ENCODE measurements at places on chromosomes 11 and 22.

GRCh38 chr11:46529095-46529905 lies 64.5 kb downstream of the AMBRA1 start:
- peak; percentile 41 for DNase-seq

- DNase-seq = no peak
These were observed 11.3 kb downstream of the RRM1 start for GRCh38 chr11:4105916-4106315.

- no peak for DNase-seq
These were observed 4.5 kb upstream of the CYB5R2 start for GRCh38 chr11:7677796-7678201.

GRCh38 chr11:19191530-19192169 lies 10.1 kb downstream of the CSRP3 start:
- DNase-seq = no peak

- no peak for DNase-seq
These were observed 20.7 kb downstream of the IFITM10 start for GRCh38 chr11:1729692-1730011.

- DNase-seq = no peak
These were observed 542.0 kb downstream of the MIAT start for GRCh38 chr22:27199354-27199753.

DNA sequence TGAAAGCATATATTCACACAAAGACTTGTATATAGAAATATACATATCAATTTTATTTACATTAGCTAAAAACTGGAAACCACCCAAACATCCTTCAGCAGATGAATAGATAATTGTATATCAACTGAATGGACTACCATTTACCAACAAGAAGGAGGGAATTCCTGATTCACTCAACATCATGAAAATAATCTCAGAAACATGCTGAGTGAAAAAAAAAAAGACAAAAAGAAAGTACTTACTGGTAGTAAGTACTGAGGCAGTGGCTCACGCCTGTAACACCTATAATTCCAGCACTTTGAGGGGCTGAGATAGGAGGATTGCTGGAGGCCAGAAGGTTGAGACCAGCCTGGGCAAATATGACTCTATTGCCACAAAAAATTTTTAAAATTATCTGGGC lies 7.4 kb upstream of the IPO7 start:
- DNase-seq = no peak

DNA sequence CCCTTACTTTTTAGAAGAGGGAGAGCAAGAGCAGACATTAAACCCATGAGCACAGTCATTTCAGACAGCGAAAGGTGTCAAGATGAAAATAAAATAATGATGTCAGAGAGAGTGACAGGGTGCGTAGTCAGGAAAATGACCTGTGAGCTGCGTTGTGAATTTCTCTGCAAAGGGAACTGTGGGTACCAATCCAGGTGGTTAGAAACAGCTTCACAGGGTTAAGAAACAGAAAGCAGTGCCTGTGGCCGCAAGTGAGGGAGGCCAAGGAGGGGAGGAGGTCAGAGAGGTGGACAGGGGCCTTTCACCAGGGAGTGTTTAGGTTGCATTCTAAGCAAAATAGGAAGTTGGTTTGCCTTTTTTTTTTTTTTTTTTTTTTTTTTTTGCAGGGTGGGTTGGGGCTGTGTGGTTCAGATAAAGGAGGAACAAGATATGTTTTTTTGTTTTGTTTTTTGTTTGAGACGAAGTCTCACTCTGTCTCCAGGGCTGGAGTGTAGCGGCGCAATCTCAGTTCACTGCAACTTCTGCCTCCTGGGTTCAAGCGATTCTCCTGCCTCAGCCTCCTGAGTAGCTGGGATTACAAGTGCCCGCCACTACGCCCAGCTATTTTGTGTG lies 7.9 kb downstream of the TIGD3 start:
- DNase-seq = no peak

DNA sequence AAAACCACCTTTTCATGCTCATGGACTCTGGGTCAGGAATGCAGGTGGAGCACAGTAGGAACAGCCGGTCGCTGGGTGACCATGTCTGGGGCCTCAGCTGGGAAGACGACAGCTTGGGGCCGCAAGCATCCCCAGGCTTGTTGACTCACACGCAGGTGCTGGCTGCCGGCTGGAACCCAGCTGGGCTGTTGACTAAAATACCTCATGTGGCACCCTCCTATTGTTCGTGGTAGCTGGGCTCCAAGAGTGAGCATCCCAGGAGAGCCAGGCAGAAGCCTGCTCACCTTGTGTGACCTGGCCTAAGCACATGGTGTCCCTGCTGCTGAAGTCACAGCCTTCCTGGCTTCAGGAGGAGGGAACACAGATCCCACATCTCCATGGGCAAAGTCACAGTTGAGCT lies 9.4 kb downstream of the DPP3 start:
- no peak for DNase-seq

DNA sequence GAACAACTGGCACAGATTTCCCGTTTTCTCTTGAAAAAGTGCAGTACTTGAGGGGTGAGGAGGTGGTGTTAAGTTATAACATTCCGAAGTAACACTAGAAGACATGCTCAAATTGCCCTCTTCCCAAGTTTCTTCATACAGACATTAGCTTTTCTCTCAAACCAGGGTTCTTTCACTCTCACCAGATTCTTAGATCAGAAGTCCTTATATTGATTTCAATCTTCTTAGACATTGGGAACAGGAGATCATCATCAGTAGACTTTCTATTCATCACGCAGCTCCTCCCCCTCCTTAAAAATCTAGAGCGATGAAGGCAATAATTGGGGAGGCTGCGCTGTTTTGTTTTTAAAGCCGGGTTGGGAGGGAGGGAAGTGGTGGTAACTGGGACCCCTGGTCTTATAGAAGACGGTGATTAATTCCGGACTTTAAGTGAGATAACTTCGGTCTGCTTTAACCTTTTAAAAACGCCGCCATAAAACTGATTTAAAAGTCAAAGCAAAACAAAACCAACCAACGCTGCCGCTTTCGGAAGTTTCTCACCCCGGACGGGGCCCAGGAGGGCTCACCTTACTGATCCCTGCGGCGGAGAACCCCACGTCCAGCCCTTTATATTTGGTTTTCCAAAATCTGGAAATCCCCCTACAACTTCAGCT lies 665 bp downstream of the USP28 start:
- DNase-seq = no peak

DNA sequence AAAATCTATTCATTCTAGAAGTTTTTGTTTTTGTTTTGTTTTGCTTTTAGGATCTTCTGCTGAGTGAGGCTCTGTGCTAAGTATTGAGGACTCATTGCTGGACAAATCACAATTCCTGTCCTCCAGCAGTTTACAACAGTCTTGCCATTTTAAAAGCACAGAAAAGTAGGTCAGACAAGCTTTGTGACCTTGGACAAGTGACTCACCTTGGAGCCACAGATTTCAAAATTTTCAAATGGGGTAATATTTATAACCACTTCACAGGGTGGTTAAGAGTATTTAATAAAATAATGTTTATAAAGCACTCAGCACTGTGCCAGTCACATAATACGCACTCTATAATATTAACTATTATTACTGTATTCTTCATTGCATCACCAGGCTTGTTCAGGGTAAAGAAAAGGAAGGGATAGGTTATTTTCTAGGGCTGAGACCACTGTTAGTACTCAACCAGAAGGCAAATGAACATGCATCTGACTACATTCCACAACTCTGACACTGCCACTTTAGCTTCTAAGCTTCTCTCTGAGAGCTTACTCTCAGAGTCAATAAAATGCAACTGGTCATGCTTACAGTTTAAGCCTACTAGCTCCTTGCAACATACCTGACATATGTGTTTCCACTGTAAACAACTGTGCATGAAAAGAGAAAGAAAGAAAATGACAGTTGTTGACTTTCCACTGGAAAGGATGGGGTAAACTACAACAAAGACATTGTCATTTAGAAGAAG lies 63.2 kb upstream of the FIBIN start:
- DNase-seq = no peak

GRCh38 chr11:129451524-129451923 lies 75.9 kb downstream of the BARX2 start:
- DNase-seq = no peak

- no peak for DNase-seq
These were observed 25.7 kb downstream of the DRD4 start for GRCh38 chr11:662689-663274.

GRCh38 chr22:42716221-42716620 lies 4.4 kb downstream of the A4GALT start:
- DNase-seq = no peak

DNA sequence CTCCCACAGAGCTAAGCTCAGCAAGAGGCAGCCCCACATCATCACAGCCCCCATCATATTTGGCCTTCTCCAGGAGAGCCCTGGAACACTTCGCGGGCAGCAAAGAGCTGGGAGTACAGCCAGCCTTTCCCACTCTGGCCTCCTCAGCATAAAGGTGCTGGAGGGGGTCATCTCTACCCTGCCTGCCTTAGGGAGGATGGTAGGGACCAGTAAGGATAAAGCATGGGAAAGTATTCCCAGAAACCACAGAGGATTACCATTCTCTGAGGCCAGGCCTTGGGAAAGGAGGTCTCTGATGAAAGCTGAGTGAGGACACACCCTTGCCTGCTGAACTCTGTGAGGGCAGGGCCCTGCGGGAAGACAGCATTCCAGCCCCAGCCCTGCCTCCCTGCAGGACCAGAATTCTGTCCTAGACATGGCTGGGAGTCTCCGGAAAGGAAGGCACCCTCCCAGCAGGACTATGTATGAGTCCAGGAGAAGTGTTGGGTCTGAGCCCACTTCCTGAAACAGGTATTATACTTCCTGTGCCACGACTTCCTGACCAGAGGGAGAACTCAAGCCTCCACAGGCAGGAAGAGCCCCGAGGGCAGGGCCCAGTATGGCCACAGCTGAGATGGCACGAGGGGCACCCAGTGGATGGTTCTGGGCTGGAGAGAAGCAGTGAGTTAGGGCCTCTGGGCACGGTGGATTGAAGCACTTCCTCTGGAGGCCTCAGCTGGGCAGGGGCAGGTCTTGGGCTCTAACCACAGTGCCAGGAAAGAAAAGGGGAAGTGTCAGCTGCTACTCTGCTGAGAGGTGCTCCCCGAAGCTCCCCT lies 12.9 kb upstream of the CASTOR1 start:
- DNase-seq = no peak

DNA sequence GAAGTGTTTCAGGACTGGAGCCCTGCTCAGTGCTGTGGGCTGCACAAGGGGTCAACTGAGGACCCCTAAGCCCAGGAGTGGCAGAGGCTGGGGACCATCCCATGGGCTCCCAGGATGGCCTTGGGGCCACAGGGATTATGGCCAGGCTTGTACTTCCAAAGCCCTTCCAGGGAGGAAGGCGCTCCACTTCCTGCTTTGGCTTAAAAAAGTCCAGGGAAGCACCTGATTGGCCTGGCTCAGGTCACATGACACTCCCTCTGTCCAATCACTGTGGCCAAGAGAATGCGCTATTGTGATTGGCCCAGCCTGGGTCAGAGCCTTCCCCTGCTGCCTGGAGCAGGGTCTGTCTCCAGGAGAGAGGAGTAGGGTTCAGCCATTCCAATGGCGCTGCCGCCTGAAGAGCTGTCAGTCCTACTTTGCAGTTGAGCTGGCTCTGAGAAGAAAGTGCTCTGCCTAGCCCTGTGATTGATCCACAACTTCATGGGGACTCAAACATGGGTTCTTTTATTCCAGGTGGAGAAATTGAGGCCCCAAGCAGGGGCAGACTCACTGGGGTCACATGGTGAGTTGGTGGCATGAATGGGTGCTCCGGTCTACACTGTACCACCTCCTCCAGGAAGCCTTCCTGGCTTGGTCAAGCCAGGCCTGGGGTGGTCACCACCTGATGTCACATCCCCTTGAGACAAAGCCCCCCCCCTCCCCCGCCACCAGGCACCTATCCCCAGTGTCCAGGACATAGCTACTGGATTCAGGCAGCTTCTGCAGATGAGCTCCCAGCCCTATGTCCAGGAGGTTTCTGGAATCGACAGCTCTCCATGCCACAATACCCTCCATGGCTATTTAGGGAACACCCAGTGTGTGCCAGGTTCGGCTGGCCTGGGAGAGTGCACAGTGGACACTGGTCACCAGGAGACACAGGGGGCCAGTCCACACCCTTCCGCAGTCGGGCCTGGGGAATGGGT lies 48.2 kb downstream of the RTN4R start:
- DNase-seq = no peak

DNA sequence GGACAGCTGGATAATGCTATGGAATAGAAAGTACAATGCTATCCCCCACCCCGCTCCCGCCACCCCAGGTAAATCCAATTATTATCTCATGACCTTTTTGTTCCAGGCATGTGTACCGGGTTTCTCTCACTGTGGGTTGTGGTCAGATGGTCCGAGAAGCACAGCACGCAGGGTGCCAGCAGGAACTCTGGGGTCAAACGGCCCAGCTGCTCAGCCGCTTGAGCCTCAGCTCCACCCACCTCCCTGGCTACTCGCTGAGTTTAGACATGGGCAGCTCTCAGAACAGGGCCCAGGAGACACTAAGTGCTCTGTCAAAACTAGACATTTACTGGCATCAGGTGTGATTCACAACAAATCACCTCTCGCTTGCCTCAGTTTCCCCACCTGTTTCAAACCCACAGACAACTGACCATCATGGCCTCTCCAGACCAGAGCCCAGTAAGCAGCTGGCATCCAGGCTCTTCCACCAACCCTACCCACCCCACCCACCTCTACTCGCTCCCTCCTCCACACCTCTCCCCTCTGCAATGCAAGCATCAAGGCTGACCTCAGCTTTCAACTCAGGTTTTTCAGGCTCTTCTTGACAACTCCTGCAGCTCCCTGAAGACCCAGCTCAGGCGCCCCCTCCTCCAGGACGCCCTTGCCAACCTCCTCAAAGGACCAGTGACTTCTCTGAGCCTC lies 13.0 kb upstream of the MFNG start:
- DNase-seq = no peak

GRCh38 chr22:37728620-37729019 lies 31.8 kb downstream of the TRIOBP start:
- no peak for DNase-seq

GRCh38 chr11:97751405-97751804 lies 1269.3 kb upstream of the CNTN5 start:
- DNase-seq = no peak

DNA sequence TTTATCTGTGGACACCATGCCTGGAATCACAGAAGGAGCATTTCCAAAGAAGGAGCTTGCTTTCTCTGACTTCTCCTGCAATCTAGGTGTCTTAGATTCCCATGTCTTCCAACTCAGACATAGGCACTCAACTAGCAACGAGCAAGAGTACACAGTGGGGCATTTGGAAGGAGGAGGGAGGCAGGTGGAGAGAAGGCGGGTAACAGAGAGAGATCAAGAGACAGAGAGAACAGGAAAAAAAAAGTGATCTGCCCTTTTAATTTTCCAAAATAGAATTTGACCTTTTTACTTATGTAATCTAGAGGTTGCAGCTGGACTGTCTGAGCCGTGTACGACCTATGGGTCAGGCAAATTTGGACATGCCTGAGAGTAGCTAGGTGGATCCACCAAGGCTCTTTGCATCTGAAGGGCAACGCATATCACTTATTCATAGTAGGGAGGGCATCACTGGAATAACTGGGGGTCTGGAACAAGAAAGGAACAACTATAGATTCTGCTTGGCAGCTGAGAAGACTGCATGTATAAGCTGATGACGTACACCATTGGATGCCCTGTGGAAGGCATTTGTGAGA lies 37.3 kb upstream of the POGLUT3 start:
- no peak for DNase-seq

- DNase-seq = no peak
These were observed 6.1 kb upstream of the ELF5 start for GRCh38 chr11:34519595-34520235.

- DNase-seq = no peak
These were observed 111.8 kb upstream of the MTMR2 start for GRCh38 chr11:96035740-96036078.
